ENCODE measurements at places on chromosomes 11 and 22. TPM values are rescaled to one million over a fixed set of nuclear protein-coding genes. Genes with fewer than 3 reads are reported as not detected.

The FIBIN gene
- total RNA-seq, result 0.65 TPM

The PTPRCAP gene
- total RNA-seq, result 1.8 TPM

The PGR gene
- 0.13 TPM for total RNA-seq

The KRTAP5-9 gene
- 0.33 TPM for total RNA-seq

The TIMP3 gene
- 29.2 TPM for total RNA-seq

The MPZL2 gene
- 3.8 TPM for total RNA-seq

The MOGAT2 gene
- total RNA-seq, result not detected

The PRODH gene
- total RNA-seq, result 0.16 TPM
